ENCODE measurements at places on chromosomes 7 and 10.
A peak's percentile ranks its signal among the peaks of the same experiment; 100 is the strongest.

DNA sequence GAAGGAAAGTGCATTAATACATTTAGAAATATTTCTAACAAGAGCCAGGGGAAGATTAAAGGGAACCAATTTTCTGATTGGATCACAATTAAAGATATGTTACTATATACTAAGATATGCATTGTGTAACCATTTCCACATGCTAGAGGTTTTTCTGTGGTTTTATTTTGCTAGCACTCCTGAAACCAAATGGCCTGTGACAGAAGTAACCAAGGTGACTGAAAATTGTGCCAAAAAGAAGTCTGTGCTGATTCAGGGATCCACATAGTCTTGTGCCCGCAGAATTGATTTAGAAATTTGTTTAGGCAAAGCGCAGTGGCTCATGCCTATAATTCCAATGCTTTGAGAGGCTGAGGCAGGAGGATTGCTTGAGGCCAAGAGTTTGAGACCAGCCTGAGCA, 1.8 kb downstream of the CC2D2B start:
- DNase-seq, result no peak

DNA sequence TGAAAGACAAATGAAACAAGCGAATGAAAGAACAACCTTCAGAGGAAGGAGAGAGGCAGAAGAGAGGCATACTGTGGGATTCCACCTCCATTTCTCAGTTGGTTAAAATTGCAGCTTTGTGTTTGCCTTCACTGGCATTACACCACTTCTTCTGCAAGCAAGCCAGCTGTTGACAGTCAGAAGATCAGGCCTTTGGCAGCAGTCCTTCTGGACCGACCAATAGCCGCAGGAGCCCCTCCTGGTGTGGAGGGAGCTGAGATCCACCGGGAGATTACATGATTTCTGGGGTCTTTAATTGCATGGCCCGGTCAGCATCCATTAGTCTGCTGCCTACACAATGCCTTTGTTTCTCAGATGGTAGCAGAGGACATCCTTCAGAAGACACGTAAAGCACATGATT, 206.7 kb downstream of the ADAM12 start:
- DNase-seq, result no peak

GRCh38 chr10:88952647-88953111, at the start of gene ACTA2:
Gene ACTA2 (minus strand): TSS chr10:88952773. CDS start chr10:88948930, 3,843 bp downstream.
- no peak for DNase-seq

- no peak for DNase-seq
Observed at GRCh38 chr7:148484486-148484885, 106.1 kb upstream of the C7orf33 start.

DNA sequence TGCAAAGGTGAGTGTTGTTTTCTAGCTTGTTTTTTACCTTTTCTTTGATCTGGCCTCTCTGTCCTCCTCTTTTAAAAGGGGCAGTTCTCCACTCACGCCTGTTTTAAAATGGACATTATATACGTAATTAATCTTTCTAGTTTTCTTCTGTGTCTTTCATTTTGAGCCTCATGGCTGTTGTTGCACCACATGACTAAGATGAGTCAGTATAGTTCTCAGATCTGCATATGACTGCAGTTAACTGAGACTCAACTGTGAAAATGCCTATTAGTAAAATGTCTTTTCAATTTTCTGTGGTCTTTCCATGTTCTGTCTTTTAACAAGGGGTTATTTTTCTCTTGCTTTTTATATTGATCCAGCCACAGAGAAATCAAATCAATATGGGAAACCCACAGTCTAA, 296.1 kb downstream of the CDK14 start:
- DNase-seq, result no peak

DNA sequence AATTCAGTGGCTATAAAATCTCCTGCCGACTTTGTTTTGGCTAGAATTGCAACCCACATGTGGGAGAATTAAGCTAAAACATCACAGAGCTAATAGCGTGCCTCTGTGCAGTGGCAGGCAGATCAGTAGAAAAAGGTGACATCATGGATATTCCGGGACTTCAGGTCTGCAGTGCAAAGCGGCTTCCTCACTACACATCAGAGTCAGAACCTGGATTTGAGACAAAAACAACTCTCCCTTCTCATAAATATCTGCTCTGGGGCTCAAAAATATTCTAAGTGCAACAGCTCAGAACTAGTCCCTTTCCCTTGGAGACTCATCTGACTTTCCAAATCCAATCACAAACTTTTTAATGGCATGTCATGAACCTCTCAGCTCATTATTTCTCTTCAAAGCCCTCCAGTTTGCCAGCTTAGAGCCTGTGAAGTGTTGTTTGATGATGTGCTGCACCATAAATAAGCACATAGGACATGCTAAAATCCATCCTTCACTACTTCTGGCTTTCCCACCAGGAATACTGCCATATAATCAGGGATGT, 337.1 kb downstream of the RNLS start:
- DNase-seq, result no peak

DNA sequence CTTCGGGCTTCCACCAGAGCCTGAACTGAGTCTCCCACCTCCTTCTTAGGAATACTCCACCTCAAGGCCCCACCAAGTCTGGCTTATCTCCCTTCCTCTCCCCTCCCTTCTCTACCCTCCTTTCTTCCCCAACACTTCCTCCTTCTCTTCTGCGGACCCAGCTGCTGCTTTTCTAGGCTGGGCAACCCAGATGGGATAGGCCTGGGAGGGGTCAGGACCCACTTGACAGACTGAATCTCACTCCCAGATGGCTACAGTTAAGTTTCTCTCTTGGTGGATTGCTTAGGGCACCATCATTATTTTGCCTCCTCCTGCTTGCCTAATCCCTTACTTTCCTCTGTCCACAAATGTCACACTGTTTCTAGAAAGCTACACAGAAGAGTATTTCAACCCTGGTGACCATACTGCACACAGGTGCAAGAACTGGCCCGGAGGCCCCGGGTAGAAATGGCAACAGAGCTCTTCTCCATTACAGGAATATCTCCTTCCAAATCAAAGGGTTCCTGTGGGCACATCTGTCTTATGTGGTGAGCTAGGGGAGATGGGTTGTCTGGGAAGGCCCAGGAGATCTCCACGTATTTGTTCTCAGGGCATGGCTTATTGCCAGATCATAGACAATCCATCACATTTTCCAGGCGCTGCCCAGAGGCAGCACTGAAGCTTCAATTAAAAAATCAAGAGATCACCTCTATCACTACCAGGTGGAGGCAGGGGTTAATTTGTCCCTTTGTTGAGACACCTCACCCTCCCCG, 5.1 kb upstream of the HOXA11 start:
- no peak for DNase-seq

- DNase-seq, result no peak
Observed at GRCh38 chr10:1184541-1185430, 128.6 kb downstream of the WDR37 start.

- no peak for DNase-seq
Observed at GRCh38 chr10:2118201-2118600, 380.9 kb upstream of the ADARB2 start.

GRCh38 chr10:108696792-108697477, 1226.4 kb downstream of the XPNPEP1 start:
- no peak for DNase-seq

DNA sequence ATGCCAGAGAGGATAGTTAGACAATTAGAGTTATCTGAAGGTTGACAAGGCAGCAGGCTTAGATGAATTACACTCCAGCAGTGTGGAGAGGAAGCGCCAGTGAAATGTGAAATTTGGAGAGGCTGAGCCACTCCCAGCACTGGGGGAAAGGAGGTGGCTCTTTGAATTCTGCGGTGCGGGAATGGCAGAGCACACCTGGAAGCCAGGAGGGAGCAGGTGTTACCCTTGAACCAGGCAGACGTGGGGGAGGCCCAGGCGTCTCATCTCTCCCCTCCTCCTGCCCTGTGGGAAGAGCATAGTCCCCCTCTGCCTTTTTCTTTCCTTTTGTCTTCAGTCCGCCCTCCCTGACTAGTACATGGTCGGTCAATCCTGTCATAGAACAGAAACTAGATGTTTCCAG, 203.1 kb downstream of the DPP6 start:
- DNase-seq, result no peak

DNA sequence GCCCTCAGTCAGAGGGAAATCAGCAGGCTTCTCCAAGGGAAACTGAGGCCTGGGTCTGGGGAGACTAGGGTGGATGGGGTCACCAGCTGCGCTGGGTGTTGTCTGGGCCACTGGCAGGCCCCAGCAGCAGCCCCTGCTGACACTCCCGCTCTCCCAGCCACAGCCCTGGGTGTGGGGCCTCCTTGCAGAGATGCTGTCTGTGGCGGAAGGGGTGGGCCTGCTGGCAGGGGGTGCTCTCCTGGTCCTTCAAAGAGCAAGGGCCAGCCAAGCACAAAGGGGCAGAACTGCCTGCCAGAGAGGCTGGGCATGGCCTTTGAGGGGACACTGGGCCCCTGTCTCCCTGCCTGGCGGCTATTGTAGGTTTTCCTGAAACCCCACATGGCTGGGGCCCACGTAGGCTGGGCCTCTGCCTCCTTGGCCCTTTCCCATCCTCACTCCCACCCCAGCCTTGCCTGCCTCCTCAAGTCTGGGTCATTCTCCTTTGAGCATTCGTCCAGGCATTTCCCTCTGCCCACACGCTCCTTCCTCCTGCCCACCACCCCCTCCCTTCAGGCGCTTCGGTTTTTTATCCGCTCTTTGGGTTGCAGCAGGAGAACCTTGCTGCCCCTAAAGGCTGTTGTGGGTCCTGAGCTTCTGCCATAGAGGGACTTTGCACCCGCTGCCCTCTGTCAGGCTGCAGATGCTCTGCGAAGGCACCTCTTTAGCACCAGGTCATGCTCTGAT, 9.1 kb downstream of the COL13A1 start:
- DNase-seq, result no peak

DNA sequence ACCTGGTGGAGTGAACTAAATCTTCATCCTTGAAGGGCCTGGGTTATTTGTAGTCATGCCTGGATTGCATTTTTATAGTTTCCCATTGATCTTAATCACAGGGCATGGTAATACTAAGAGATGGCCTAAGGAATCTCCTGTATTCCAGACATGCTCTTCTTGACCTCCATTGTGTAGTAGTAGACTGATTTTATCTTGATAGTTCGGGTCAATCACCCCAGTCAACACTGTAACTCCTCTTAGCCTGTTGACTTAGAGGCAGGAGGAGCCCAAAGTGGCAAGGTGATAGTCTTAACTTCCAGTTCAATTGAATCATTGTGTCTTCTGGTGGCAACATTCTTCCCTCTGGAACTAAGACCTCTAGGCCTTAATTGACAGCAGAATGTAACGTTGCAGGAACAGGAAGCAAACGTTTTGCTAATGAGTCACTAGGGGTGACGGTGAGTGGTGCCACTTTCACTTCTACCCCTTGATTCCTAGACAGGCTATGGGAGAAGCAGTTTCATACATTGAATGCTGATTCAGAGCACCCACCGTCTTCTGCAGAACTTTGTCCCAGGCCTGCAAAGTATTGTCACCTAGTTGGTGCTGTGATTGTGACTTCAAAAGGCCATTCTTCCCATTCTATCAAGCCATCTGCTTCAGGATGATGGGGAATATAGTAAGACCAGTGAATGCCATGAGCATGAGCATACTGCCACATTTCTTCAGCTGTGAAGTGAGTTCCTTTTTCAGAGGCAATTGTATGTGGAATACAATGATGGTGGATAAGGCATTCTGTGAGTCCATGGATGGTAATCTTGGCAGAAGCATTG, 24.0 kb upstream of the PAPSS2 start:
- peak; percentile 40 for DNase-seq

DNA sequence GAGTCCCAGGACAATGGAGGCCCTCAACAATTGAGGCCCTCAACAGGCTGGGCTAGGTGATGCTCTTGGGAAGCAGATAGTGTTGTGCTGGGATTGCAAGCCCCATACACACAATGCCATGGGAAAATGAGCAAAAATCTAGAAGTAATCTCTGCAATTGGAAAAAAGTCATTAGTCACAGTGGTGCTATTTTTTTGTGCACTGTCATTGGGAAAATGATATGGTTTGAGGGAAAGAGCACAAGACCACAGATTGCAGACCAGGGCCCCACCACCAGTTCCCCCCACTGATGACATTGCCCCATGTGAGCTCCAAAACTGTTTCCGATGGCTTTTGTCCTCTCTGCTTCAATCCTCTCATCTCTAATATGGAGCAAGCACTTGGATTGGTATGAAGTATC, 1.9 kb downstream of the KCTD7 start:
- DNase-seq, result no peak
